ENCODE measurements at places on chromosomes 2 and 18. TPM values are rescaled to one million over a fixed set of nuclear protein-coding genes. Genes with fewer than 3 reads are reported as not detected.

Gene ANKRD62
- not detected for polyA plus RNA-seq

GRCh38 chr2:136344339-136344738 is 226.4 kb upstream of the CXCR4 start:
- no peak for DNase-seq

Gene ITGA4
- 0.26 TPM for polyA plus RNA-seq

DNA sequence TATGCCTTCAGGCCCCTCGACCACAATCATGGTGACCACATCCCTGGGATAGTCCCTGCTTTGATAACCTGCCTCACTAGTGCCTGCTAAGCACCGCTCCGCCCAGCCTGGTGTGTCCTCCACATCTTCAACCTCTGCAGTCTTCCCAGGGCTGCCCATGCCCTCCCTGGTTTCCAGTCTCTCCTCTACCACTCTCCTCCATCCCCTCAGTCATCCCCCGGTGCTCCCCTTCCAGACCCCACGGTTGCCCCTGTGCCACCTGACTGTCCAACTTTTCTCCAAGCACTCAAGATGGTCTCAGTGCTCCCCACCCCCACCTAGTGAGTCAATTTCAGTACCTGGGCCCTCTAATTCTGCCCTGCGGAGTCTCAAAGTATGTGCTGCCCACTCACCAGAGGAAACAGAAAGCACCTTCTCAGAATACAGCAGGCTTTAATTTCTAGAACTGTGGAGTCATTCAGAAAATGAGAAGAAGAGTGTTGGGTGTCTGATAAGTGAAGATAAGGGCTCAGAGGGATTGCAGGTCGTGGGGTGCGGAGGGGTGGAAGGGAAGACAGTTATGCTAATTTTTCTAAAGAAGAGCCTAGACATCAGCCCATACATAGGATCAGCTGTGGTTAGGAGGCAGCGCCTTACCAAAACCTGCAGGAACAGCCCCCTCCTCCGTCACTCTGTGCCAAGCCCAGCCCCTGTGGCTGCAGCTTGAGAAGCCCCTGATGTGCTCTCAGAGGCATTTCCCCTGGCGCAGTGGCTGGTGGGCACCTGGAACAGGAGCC is 53.6 kb upstream of the CAB39 start:
- DNase-seq: no peak

Gene FOXD4L1
- 0.02 TPM for polyA plus RNA-seq

Gene ANKRD30B
- polyA plus RNA-seq: not detected

GRCh38 chr2:227456772-227457171 is 15.2 kb upstream of the AGFG1 start:
- no peak for DNase-seq

Gene GAREM1
- 0.75 TPM for polyA plus RNA-seq

DNA sequence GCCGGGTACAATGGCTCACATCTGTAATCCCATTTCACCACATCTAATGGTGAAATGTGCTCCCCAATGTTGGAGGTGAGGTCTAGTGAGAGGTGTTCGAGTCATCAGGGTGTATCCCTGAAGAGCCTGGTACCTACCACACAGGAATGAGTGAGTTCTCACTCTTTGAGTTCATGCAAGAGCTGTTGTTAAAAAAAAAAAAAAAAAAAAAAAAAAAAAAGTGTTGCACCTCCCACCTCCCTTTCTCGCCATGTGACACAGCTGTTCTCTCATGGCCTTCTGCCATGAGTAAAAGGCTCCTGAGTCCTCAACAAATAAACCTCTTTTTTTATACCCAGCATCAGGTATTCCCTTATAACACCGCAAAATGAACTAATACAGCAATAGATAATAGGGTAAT is 106.3 kb downstream of the C2orf74 start:
- DNase-seq: peak; percentile 64

DNA sequence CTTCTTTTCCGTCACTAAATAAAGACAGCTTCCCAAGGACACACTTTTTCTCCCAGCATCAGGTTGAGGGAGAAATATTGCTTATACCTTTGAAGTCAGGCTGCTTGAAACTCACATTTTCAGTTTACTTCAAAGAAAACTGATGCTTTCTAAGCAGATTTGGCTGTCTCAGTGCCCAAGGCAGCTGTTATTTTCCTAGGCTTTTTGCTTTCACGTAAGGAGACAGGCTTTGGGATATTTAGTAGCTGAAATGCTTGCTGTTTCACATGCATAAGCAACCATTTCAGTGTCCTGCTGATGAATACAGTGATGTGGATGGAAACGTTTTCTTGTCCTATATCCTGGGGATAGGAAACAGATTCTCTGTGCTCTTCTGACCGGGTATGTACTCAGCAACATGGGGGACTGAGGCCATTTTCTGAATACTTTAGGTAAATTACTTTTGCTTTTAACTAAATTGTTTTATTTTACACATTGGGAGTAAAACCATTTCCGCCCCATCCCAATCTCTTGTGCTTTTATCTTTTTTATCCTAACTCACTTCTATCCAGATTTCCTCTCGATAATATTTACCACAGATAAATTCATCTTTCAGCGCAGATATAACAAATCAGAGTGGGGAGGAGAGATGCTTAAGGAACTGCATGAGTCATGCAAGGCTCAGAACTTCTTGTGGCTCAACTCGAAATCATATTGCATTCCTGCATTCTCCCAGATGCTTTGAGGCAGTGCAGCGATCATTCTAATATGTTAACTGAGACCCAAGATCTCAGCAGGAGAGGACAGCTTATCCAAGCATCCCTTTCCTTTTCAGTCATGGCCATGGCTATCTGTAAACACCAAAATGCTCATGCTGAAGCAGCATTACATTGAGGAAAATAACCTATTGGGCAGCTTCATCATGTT is 22.2 kb downstream of the GALR1 start:
- peak; percentile 7 for DNase-seq

Gene ZNF385B
- 0.57 TPM for polyA plus RNA-seq

Gene RAPH1
- polyA plus RNA-seq: 1.5 TPM

DNA sequence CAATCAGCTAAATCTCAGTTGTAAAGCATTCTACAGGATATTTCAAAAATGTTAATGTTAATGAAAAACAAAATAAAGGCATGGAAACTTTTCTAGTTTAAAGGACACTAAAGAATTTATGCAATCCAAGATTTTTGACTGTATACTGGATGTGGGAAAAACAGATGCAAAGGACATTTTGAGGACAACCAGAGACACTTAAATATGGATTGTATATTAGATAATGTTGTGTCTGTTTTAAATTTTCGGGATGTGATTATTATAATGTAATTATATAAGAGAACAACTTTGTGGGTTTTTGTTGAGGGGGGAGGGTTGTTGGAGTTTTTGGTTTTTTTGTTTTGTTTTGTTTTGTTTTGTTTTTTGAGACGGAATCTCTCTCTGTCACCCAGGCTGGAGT is 30.9 kb downstream of the PSMA8 start:
- no peak for DNase-seq

- no peak for DNase-seq
Observed at GRCh38 chr2:117621326-117621725, 193.2 kb upstream of the DDX18 start.

GRCh38 chr2:161357097-161357496 is 48.9 kb downstream of the PSMD14 start:
- DNase-seq: no peak

GRCh38 chr2:6310256-6311215 is 555.2 kb downstream of the CMPK2 start:
- no peak for DNase-seq

GRCh38 chr2:202184557-202184956 is 53.8 kb downstream of the SUMO1 start:
- DNase-seq: no peak

Gene MAPK4
- 0.01 TPM for polyA plus RNA-seq

Gene SIX3
- polyA plus RNA-seq: not detected

Gene UGT1A8
- polyA plus RNA-seq: not detected

DNA sequence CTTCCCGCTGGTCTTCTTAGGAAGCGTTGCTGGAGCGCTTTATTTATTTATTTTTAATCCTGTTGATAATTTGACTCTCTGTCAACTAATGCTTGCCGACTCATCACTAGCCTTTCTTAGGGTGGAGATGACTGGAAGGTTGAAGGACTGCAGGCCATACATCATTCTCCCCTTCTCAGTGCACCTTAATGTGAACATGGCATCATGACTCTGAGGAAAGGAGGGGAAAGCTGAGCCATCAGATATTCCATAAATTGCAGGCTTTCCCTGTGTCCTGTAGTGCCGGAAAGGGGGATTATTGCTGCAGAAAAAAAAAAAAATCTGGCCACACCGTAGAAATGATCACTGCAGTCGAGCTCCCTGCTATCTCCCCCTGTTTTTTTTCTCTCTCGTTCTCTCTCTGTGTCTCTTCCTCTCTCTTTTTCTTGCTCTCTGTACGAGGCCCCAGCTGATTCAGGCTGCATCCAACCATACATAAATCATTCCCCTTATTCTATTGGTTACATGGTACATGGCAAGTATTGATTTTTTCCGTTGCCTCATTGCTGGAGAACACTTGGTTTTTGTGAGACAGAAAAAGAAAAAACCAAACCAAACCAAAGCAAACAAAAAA is 125.8 kb upstream of the EFEMP1 start:
- no peak for DNase-seq

DNA sequence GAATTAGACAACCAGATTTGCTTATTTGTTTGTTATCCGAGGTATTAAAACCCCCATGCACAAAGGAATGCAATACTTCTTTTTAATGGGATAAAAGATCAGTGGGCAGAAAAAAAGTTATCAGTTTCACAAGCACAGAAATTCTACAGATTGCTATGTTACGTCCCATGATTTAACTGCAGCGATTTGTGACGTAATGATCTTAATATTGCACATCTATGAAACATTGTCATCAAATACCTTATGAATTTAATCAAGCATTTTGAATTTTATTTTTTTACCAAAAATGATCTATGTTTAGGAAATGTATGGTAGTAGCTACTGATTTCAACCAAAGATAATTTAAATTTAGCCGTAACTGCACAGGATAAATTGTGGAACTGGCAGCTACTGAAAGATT is 138.9 kb downstream of the FHOD3 start:
- DNase-seq: no peak

Gene FBLN7
- polyA plus RNA-seq: 0.16 TPM

Gene ABCA12
- polyA plus RNA-seq: 0.35 TPM

DNA sequence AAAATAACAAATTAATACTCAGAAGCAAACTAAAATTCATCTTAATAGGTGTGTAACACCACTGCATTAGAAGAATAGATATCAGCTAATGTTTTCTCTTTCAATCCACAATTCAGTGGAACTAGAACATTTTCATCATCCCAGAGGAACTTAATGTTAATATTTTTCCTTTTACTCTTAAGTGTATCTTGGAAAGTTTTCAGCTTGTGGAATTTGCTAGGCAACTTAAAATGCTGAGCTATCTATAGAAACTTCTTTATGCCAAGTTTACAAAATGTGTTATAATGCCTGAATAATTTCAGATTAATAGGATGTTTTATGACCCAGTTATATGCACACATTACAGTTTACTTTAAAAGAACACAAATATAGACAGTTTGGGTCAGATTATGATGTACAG is 86.6 kb upstream of the FAM237A start:
- DNase-seq: no peak

DNA sequence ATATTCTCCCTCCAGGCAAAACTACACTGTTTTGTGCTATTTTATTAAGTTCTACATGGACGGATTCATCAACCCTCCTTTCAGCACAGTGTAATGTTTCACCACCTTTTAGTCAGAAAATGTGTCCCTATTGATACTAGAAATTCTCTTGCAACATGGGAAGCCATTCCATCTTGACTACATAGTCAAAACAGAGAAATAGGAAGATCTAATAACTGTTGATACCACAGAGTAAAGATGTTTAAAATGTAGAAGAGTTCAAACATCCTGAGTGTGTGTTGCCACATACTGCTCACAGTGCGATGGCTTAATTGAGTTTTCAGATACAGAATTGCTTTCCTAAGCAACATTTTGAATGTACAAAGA is 492.2 kb upstream of the RAB12 start:
- DNase-seq: no peak

DNA sequence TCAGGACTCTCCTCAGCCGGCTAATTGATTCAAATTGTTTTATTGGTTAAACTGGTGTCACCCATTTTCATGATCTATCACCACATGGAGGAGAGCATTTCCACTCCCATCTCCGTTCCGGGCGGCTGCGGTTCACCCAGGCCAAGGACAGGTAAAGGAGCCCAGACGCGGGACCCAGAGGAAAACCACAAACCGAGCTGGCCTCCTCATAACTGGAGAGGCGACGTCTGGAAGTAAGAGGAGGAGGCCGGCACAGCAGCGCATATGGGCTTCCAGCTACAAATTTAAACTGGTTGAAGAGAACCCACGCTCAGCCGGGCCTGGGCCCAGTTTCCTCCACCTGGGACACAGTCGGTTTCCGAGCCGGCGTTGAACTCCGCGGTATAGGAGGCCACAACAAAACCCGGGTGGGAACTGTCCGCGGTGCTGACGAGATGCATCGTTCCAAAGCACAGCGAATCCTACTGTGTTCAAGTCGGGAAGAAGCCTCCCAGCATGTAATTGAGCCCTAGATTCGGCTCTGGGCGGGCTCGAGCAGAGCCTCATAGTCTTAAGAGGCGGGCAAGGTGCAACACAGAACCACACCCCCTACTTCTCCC is 3.0 kb upstream of the SKOR2 start:
- DNase-seq: no peak

DNA sequence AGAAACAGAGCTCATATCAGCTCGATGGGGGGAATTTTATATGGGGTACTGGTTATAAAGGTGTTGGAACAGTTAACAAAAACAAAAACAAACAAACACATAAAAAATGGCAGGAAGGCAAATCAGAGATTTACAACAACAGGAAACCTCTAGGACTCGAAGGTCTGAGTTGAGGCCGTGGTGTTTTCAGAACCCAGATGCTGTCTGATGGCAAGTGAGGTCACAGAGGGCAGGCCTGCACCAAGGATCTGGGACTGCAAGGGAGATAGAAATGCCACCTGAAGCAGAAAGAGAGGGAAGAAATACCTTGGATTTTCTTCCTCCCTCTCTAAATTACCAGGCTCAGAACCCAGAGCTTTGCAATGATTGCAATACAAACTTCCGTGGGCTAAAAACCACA is 429.5 kb downstream of the ZNF521 start:
- DNase-seq: no peak

- DNase-seq: no peak
Observed at GRCh38 chr2:130760754-130761751, 5.7 kb downstream of the AMER3 start.

Gene NABP1
- polyA plus RNA-seq: 16.8 TPM

Gene SERPINB5
- polyA plus RNA-seq: 172 TPM

DNA sequence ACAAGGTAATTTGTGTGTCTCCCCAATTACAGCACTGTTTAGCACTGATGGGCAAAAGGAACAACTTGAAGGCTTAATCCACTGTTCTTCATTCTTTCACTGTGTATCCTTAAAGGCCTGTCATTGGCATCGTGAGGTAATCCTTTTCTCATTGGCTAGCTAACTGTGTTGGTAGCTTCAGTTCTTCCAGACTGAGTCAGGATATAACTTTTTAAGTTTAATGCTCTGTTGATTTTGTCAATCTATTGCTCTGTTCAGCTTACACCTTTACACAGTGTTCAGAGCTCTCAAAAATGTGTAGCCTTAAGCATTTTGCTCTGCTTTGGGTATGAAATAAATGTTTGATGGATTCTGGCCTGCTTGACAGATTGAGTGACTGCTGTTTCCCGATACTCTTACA is 148.2 kb downstream of the KIAA1328 start:
- no peak for DNase-seq

- no peak for DNase-seq
Observed at GRCh38 chr18:48896875-48897511, 53.8 kb downstream of the SMAD7 start.

GRCh38 chr2:21754164-21754788 is 630.5 kb downstream of the TDRD15 start:
- no peak for DNase-seq

GRCh38 chr2:170344663-170345346 is 166.9 kb downstream of the MYO3B start:
- DNase-seq: peak; percentile 56

Gene KHK
- 5.0 TPM for polyA plus RNA-seq

Data from foreskin keratinocyte (primary cell).